C1 segment of cervical spinal cord (tissue), 14 donors: ENCODE measurements at places on chromosomes 2 and 18.
A peak's percentile ranks its signal among the peaks of the same experiment; 100 is the strongest.

DNA sequence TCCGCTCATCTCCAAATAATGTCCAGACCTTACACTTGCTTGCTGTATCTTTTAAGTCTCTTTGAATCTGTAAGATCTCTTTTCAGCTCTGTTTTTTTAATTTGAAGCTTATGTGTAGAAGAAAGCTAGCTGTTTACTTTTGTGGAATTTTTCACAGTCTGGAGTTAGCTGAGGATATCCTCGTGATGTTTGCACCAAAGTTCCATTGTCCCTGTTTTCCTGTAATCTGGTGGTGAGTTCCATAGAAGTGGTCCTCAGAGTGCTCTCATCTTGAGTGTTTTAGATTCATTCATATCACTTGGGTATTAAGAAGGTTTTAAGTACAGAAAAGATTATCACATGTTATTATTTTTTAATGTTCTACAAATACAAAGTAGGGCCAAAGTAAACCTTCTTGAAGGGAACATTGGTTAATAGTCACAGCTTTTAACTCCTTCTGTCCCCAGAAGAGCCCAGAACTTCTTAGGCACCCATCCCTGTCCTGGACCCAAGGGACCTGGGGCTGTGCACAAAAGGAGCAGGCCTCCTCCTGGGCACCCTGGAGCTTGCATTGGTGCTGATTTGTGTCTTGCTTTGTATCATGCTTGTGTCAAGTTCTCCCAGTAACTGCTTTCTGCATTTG lies 15.0 kb downstream of the MLPH start:
- no peak for DNase-seq

- DNase-seq: no peak
These were observed 66.1 kb upstream of the NPAS2 start for GRCh38 chr2:100753881-100754280.

DNA sequence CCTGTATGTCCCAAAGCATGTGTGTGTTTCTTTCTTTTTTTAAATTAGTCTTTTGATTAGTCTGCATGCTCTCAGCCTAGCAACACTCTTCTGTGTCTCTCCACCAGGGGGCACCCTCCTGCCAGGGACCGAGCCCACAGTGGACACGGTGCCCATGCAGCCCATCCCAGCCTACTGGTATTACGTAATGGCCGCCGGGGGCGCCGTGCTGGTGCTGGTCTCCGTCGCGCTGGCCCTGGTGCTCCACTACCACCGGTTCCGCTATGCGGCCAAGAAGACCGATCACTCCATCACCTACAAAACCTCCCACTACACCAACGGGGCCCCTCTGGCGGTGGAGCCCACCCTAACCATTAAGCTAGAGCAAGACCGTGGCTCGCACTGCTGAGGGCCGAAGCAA lies 93.8 kb downstream of the NRP2 start:
- DNase-seq: peak; percentile 12

DNA sequence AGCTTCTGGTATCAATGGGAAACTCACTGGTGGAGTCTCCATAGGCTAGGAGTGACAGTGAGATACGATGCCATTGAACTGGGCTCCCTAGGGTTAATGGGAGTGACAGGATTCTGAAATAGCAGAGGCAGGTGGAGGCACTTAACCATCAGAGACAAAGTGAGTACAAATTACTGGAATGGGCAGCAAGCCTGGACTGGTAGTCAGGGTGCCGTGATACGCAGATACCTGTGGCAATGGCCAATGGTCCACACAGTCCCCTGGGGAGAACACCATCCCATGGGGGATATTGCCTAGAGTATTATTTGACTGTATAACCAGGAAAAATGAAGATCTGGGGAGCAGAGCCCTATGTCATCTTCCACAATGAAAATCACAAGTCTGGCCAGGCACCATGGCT lies 17.3 kb downstream of the CHCHD5 start:
- DNase-seq: no peak

DNA sequence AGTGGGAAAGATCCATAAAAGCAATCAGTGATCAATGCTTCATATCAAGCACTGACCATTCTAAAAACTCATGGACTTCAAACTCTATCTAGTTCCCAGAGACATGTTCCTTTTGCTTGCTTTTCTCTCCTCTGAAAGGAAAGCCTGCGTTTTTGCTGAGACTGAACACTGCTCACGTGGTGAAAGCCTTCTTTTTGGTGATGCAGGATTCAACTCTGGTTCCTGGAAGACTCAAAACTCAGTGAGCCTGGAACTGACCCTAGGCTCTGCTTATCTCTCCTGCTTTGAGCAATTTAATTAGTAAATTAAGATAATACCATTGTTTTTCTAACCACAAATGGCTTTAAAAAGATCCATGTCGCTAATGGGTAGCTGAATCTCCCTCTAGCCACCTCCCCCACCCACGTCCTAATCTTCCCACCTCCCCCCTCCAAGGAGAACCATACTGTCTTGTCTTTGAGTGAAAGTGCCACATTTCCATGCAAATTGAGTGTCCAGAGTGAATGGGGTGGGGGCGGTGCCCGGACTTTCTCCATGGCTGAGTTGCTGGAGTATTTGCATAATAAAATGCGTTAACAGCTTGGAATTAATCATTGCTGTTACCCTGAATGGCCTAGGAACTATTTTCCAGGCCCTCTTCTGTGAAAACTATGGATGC lies 130.5 kb downstream of the BCL11A start:
- DNase-seq: no peak
